ENCODE measurements at places on chromosomes 5 and 9.

DNA sequence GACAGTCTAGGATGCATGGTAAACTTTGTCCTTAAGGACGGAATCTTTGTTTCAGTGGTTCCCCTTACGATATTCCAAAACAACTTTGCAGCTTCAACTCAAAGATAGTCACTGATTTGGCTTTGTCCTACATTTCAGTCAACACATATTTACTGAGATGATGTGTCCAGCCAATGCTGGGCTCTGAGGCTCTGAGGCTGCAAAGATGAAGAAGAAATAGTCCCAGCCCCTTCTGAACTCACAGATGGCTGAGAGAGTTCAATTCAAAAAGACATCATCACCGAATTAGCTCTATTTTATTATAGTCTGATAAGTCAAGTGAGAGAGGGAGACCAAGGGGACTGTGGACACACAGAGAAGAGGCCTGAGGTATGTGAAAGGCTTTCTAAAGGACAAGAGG is 544.0 kb downstream of the ACTL7B start:
- no peak for DNase-seq

DNA sequence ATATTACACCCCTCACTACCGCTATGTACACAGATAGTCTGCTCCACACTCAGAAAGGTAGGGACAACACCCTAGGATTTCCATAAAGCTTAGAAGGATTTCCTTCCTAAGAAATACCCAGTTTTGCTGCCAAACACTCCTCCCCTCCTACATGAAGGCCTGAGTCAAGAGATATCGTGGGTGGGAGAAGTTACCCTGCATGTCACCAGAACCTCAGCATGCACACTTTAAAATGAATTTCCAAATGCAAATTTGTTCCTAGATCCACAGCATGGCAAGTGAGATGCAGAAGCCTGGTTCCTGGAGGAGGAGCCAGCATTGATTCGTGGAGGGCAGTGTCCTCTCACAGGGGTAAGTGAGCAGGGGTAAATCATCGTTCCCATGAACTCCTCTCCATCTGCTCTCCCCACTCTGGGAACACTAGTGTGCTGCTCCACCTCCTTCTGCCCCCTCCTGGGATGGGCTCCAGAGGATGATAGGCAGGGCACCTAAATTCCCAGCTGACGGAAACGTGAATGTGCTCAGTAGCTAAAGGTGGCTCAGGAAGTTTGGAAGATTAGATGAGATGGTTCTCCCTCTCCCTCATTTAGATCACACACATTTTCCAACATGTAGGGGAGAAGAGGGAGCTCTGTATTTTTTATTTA is 76.7 kb downstream of the PDE4D start:
- no peak for DNase-seq

DNA sequence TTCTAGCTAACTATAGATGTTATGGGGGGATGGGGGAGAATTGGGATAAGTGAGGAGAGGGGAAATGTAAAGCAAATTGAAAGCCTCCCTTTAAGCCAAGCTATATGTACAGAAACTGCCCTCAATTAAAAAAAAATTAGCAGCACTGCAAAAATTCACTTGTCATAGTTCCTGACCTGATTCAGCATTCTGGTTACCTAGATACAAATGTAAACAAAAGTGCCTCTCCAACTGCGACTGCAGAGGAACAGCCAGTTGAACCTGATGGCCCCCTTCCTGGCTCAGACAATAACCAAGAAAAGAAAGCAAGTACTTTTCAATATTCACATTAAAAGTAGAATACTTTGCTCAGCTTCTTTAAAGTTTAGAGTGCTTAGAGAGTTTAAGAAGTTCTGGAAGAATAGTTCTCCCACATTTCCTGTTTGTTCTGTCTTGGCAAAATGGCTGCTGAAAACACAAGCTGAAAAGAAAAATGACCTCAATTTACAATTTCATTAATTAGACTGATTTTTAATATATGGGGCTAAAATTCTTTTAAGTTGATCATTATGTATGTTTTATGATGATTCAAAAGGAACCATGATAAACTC is 1.5 kb downstream of the FAM81B start:
- no peak for DNase-seq

DNA sequence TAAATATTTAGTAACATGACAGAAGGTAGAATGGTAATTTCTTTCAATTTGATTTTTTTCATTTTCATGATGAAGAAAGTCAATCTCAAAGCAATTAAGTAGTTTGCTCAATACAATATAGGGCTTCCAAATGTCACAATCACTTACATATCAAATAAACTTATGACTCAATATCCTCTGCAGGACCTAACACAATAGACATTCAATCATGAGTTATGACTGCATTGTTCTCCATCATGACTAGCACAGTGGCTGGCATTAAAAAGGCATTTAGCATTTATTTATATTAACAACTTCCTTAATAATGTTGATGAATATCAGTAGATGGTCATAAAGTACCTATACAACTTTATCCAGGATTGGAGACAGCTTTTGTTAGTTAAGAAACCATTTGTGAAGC is 1499.6 kb downstream of the EFNA5 start:
- no peak for DNase-seq

- DNase-seq = no peak
Observed at GRCh38 chr5:90022002-90022710, 387.4 kb downstream of the CETN3 start.

GRCh38 chr5:135162661-135163265 is 128.7 kb upstream of the PITX1 start:
- DNase-seq = no peak

DNA sequence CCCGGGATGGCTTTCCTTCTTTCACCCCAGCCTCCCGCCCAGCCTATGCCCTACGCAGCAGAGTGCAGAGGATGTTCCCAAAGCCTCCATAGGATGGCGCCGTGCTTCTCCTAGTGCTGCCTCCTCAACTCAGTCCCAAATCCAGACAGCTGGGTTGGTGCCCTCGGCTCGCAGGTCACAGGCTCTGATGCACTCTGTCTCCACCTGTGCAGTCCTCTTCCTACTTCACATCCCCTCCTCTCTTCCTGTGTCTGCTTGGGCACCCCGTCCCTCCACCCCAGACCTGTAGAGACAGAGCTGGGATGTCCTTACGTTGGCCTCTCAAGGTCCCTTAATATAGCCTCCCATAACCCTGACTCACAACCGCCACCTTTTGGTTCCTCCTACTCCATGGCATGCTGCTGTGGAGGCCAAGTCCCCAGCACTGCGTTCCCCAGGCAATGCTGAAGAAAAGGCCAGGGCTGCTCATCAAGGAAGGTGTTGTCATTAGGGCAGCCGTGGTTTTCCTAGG is 314.4 kb downstream of the GADD45G start:
- DNase-seq = no peak

GRCh38 chr9:91994422-91994821 is 44.4 kb upstream of the ROR2 start:
- DNase-seq = no peak

GRCh38 chr9:125889112-125889475 is 141.9 kb downstream of the PBX3 start:
- no peak for DNase-seq

DNA sequence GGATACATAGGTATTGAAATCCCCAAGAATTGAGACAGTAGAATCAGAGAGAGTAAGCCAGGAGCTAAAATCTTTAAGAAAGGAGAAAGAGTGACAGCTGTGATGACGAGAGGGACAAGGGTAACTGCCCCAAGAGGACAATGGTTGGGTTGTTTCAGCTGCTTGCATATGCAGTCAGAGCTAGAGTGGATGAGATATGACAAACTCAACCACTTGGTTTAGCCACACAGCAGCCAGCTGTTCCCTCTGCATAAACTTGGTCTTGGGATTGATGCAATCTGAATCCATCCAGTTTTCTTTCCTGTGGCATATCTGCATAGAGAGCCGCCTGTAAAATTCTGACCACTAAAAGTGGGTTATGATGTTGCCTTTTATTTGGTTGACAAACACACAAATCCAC is 100.7 kb downstream of the ZNF622 start:
- DNase-seq = no peak
